ENCODE measurements at places on chromosomes 3 and 15.

GRCh38 chr3:133249490-133249889, 150.4 kb upstream of the BFSP2 start:
- no peak for DNase-seq

DNA sequence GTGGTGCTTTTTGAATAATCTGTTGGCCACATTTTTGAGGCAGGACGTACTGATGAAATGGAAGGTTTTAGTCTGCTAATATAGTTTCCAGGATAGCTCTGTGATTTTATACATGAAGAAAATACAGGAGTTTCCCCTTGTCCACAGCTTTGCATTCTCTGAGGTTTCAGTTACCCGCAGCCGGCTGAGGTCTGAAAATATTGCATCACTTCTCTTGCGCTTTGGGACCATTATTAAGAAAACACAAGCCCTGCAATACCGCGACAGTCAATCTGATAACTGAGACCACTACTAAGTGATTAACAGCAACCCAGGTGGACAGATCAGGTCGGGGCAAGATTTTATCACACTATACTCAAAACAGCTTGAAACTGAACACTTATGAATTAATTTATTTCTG, 33.0 kb downstream of the BLM start:
- no peak for DNase-seq

DNA sequence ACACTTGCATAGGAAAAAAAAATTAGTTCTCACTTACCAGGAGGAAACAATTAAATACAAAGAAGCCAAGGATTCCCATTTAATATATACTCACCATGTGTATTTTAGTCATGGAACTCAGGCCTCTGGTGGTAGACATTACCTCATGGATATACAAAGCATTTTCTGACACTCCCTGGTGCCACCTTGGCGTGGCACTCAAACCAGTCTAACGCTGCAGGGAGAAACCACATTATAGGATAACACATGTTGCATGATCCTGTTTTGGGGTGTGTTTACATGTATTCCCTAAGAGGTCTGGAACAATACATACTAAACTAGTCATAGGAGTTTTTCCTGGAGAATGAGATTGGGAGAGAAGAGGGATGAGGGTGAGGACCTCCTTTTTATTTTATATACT, 5.9 kb upstream of the RTF1 start:
- no peak for DNase-seq

DNA sequence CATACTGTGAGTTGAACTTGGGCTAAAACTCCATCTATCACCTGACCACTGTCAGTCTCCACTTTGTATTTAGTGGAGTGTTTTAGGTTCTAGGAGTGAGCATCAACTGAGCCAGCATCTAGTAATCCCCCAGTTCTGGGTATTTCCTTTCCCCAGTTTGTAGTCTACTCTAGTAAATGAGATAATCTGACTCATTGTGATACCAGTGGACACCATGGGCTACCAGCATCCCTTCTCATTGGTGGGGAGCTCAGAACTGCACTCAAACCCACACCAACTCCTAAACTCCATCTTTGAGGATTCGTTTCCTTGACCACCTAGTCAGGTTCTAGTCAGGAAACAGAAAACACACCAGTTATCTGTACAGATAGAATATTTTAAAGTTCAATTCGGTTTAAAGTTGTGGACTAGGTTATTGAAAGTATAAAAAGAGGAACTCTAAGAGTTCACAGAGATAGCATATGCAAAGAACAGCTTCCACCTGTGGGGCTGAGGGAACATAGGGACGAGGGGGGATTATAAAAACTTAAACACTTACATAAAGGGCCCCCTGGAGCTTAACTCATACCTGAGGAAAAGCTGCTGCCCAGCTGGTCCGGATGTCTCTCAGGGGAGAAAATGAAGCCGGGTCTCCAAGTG, 36.0 kb downstream of the LEO1 start:
- no peak for DNase-seq

DNA sequence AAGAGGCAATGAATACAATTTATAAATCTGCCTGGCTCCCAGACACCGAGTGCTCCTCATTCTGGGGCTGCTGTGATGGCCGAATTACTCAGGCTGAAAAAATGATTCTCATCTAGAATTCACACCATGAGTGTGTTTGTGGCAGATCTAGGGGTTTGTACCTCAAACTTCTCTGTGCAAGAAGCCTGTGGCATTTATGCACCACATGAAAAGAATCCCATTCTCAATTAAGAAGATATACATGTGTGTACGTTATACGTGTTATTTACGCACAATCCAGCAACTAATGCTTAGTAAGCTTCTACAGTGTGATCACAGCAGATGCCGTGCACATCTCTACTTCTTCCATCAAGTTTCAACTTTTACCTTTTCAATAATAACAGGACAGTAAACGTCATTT, 476.8 kb downstream of the SHQ1 start:
- DNase-seq, result no peak

DNA sequence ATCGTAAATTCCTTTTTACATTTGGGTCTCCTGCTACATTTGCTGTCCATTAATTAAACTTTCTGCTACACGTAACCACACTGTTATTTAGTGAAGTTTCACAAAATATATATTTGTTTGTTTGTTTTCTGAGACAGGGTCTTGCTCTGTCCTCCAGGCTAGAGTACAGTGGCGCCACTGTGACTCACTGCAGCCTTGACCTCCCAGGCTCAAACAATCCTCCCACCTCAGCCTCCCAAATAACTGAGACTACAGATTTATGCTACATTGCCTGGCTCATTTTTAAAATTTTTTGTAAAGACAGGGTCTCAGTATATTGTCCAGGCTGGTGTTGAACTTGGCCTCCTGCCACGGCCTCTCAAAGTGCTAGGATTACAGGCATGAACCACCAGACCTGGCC, 20.5 kb downstream of the TOPBP1 start:
- no peak for DNase-seq

DNA sequence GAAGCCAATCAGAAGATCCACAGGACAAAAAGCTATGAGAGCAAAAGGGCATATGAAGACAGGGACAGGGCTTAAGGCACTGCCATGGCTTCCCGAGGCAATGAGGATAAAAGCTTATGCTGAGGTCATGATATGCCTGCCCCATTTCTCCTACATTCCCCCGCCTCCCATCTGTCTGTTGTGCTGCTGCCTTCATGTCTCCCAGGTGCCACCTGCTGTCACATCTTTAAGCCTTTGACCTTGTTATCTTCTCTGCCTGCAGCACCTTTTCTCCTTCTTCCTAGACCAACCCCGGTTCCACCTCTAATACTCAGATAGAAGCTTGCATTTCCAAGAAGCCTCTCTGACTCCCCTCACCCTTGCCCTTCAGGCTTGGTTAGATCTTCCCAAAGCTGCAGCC, 213.8 kb downstream of the ARRDC4 start:
- no peak for DNase-seq

GRCh38 chr3:182795389-182795782, 2.1 kb downstream of the ATP11B start:
- DNase-seq, result peak; percentile 11

DNA sequence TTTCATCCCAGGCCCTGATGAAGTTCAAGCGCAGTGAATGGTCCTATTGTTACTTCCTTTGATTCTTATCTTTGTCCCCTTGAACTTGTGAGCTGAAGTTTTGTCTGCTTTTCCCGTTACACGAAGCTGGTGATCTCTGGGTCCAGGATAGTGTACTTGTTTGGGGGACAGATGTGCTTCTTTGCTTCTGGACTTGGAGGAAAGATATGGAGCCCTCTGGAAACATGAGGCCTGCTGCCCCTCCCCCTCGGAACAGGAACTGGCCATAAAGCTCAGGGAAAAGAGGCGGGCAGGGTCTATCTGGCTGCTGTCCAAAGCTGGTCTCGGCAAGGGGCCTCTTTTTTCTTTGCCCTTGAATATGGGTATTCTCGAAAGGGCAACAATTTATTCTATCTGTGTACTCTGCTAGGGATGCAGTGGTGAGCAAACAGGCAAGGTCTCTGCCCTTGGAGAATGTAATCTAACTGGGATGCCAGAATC, 47.6 kb downstream of the IDH2 start:
- DNase-seq, result no peak

GRCh38 chr3:146160964-146161662, at the start of gene PLOD2:
Gene PLOD2 (minus strand): TSS chr3:146161184. CDS start chr3:146160989, 195 bp downstream.
- DNase-seq, result peak; percentile 87

DNA sequence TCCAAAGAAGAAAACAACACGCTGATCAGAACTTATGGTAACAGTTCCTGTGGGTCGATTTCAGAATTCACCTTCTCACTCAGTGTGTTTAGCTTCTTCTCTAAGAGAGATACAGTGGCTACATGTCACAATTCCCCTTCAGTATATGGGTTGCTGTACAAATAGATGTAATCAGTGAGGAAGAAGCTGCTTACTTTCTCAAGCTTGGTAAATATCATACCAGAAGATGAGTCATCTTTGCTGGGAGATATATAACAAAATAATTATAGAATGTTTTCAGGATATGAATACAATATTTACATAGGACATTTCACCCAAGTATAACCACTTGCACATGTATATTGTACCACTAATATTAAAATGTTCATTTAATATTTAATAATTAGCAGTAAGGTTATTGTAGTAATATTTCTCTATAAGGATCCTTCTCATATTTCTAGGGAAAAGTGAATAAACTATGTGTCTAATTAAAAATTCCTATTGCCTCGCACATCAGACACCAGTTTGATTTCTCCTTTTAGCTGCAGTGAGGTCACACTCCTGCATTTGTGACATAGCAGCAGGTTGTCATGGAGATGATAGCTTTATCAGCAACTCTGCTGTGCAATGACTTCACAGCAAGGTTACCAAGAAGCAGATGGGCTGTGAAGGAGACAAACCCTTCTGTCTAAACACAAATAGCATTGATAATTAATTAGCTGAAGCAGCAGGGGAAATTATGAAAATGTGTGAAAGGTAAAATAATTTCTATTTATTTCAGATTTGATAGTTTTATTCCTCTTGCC, 211.4 kb downstream of the TUSC7 start:
- peak; percentile 88 for DNase-seq

DNA sequence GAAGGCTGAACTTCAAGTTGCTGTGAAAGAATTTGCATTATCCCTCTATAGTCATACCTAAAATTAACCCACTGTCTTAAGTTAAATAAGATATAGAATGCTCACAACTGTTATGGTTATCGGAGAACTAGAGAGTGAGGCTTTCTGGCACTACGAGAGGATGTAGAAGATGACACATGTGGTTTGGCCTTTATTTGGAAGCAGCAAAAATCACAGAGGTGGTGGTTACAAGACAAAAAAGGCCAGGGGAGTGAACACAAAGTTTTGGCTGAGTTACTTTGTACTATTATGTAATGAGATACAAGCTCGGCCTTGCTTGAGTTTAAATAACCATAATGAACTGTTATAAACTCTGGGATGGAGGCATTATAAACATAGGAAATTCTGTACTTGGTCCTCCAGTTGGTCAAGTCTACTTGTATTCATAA, 78.3 kb upstream of the ICE2 start:
- DNase-seq, result no peak

DNA sequence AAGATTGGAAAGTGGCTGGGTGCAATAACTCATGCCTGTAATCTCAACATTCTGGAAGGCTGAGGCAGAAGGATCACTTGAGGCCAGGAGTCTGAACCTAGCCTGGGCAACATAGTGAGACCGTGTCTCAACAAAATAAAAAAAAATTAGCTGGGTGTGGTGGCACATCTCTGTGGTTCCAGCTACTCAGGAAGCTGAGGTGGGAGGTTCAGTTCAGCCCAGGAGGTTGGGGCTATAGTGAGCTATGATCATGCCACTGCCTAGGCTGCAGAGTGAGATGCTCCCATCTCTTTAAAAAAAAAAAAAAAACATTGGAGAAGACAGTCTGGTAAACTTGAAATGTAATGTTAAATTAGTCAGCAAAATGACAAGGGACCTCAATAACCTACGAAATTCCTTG, 57.9 kb downstream of the STAG1 start:
- DNase-seq, result no peak

DNA sequence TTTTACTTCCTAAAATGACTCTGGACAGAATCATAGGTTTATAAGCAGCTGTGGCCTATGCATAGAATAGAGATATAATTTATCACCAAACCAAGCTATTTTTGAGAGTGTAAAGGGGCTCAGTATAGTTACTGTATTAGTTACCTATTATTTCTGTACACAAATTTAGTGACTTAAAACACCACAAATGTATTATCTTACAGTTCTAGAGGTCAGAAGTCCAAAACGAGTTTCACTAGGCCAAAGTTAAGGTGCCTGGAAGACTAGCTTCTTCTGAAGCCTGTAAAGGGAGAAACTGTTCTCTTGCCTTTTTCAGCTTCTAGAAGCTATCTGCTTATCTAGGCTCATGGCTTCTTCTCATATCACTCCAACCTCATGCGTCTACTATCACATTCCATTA, 30.1 kb downstream of the CCDC54 start:
- no peak for DNase-seq

GRCh38 chr3:111076732-111077131, 5.1 kb downstream of the NECTIN3 start:
- no peak for DNase-seq

- DNase-seq, result peak; percentile 0
These were observed 332.7 kb upstream of the ADAMTS9 start for GRCh38 chr3:65020281-65021160.

GRCh38 chr3:23071296-23071695, 131.8 kb upstream of the UBE2E2 start:
- DNase-seq, result no peak

DNA sequence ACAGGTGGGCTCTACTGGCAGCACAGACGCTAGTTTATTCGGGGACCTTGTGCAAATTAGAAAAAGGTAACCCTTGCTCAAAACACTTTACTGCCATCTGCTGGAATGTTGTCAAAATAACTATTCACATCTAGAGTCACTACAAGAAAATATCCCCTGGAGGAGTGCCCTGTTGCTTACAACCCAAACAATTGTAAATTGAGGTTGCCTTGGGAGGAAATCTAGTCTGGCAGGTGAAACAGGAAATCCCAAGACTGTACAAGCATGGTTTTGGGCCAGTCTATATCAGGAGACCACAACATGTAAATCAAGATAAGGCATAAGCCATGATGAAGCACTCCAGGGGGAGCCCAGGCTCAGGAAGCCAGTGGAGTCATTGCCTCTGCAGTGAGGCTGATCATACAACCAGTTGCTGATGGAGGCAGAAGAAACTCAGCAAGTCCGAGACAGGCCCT, 136.8 kb upstream of the ACP3 start:
- DNase-seq, result peak; percentile 74

DNA sequence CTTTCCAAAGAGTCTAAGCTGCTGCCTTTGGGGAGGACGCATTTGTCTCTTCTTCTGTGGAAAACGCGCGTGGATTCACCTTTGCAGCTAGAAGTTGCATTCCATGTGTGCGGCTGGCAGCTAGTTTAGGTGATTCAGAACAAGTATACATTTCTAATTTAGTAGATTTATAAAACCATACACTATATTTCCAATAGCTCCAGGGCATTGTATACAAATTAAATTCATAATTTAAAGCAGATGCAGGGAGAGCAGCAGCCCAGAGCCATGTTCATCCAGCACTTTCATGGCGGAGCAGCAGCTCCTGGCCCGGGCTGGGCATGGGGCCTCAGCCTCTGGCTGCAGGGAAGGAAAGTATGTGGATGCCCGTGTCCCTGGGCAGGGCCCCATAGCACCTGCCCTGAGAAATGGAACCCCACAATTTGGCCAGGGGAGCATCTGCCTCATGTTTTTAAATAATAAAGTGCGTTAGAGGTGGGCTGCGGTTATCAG, 42.8 kb upstream of the SEC22A start:
- no peak for DNase-seq

Data from DMS53 (cell line).